ENCODE measurements at places on chromosomes 1 and 21.
A peak's percentile ranks its signal among the peaks of the same experiment; 100 is the strongest.

GRCh38 chr1:77900687-77901293, 12.4 kb downstream of the NEXN start:
- DNase-seq: peak; percentile 77

DNA sequence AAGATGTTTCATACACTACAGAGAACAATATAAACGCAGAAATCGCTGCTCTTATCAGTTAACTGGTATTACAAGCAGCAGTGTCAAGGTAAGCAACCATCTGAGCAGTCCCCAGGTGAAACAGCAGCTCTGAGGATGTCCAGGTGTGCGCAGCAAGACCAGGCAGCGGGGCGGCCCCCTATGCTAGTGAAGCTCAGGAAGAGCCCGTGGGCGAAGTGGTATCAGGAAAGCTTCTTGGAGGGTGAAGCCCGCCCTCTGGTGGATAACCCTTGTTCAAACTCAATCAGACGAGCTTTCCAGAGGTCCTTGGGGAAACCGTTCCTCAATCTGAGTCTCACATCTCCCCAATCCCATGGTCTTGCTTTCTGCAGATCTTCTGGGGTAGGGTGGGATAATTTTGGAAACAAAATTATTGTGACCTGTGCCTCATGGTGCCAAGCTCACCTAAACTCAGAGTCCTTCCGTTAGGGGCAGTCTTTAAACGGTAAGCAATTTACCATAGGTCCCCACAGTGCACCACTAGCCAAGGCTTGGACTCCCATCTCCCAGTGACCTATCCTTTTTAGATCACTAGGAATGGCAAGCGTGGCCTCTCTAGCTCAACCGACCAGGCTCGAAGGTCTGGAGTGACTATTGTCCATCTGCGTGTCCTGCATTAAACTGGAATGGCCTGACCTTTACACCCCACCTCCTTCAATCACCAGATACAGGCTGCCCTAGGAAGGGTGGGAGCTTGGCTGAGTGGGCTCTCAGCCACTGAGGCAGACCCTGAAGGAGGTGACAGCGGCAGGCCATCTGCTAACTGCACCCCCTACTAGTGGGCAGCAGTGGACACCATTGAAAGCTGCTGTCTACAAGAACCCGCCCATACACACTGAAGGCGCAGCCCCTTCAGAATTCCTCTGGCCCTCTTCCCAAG, 13.6 kb upstream of the FAM110D start:
- DNase-seq: peak; percentile 97

DNA sequence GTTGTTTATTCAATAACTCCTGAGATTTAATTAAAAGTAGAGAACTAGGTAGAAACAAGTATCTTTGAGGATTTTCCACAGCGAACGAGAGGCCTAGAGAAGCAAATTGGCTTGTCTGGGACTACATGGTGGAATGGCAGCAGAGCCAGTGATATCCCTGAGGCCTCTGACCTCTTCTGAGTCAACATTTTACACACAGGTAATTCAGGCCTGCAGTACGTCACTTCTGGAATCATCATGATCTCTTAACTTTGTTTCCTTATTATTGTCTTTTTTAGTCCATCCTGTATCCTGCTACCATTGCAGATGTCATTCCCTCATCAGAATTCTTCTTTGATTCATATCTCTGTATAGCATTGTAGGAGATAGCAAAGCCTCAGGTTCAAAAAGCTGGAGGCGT, 9.9 kb downstream of the SPRTN start:
- no peak for DNase-seq

GRCh38 chr1:61569303-61569621, 155.7 kb downstream of the TM2D1 start:
- DNase-seq: peak; percentile 33

DNA sequence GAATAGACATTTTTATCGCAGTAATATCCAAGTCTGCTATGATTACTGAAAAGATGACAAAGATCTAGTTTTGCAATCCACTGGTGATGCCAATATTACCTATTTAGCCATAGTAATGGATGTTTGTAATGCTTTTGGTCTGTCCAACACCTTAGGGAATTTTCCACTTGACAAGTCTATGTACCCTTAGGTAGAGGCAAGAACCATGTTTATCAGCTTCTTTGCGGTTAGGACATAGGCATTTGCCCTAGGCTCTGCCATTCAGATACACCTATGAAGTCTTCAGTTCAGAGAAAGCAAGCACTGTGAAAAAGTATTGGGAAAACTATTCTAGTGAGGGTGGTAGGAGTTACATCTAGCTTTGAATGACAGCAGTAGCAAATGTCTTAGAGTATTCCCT, 40.2 kb upstream of the SLC35D1 start:
- DNase-seq: no peak

DNA sequence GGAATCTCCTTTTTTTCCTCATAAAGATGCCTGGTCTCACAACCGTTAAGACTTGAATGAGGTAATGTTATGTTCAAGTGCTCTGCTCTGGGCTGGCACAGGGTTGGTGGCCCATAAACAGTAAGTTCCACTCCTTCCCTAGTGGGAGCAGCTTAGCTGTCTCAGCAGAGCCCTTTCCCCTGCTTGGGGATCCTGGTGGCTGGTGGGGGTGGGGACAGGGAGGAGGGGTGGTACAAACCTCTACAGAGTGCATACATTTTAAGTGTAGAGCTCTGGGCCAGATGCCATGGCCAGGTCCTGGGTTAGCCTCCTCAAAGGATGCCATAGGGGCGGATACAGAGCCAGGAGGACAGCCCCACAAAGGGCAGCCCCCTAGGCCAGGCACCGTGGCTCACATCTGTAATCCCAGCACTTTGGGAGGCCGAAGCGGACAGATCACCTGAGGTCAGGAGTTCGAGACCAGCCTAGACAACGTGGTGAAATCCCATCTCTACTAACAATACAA, 20.7 kb upstream of the PADI1 start:
- no peak for DNase-seq

- DNase-seq: no peak
Observed at GRCh38 chr1:212292250-212293105, 7.3 kb downstream of the PPP2R5A start.

- DNase-seq: no peak
Observed at GRCh38 chr1:224559981-224560728, 56.0 kb upstream of the CNIH3 start.

DNA sequence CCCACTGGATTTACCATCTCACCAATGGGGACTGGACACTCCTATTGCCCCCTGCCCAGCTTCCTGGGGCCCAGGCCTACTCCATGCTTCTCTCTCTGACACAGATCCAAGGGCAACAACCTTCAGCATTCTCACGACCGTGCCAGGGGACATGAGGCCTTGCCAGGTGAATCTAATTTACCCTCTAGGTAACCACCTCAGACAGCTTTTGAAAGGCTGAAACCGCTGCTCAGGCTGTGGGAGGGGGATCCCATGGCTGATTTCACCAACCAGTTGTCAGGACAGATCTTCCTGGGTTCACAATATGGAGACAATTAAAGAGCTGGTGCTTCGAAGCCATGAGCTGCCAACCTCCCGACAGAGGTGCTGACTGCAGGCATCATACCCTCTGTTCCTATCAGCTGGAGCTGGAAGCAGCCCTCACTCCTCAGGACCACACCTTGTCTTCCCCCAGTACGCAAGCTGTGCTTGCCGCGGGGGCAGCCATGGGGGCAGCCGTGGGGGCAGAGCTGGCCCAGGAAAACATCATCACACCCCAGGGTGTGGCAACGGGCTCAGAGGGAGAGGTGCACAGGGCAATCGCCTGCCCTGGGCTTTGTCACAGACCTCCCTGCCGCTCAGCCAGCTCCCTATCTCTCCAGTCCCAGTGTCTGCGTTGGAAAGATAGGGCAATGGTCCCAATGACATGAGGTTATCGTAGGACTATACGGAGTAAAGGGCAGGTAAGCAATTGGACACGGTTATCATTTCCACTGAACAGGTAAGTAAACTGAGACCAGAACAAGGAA, 120.2 kb downstream of the DMRTB1 start:
- DNase-seq: no peak

- no peak for DNase-seq
Observed at GRCh38 chr21:45444385-45444784, 39.4 kb downstream of the COL18A1 start.

GRCh38 chr21:34692458-34693020, 23.7 kb downstream of the CLIC6 start:
- peak; percentile 70 for DNase-seq

DNA sequence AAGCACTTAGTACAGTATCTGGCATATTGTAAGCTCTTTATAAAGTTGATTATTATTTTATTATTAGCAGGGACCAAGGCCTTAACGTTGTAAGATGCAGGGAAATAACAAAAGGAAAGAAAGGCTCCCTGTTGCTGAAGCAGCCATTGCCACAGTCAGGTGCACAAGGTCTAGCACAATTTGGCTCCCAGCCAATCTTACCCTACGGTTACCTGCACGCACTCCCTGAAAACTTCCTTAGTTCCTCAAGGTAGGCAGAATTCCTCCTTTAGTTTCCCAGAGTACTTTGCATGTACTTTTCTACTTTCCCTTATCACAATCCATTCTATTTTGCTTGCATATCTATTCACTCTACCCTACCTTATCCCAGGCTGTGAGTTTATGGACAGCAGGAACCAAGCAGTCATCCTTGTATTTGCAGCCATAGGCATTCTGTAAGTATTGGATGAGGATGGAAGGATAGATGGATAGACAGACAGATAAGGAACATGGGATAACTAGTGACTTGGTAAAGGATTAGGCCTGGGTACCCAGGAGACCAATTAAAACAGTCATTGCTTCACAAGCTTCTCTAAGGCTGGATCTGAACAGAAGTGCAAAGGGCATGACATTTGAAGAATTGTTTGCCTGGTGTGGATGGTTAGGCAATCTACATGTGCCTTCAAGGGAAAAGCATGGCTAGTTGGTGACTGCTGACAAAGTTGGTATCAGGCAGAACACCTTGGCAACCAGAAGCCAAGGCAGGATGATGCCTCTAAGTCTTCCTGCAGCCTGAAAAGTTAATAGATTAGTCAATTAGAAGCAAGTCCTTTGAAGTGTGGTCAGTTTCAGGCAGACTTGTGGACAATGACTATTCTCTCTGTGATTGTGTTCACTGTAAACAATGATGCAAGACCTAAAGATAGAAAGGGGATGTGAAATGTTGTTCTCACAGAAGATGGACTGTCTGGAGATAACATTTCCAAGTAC, 20.8 kb upstream of the JAK1 start:
- peak; percentile 82 for DNase-seq

DNA sequence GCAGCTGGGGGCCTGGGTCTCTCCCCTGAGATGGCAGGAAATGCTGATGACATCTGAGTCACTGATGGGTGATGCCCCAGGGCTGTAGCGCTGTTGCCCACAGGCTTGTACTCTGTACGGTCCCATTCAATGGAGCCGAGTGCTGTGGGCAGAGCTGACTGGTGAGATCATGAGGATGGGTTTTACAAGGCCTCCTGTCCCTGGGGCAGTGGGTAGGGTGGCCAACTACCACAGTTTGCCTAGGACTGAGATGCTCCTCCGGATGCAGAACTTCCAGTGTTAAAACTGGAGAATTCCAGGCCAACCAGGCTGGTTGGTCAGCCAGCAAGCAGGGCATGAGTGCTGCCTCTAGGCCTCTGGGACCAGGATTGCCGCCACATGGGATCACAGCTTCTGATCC, 9.2 kb downstream of the PHLDA3 start:
- DNase-seq: no peak

DNA sequence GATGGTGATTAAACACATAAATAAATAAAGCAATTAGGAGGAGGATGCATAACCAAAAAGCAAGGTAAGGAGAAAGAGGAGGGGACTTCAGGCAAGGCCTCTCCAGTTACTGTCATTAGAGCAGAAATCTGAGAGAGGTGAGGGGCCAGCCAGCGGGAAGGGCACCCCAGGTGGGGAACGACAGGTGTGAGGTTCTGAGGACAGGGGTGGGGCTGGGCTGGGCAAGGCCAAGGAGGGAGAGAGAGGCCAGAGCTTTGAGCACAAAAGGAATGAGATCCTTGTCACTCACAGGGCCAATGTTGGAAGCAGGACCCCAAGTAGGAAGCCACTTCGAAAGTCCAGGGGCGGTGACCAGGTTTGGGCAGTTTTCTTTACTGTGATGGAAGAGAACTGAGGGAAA, 182.2 kb upstream of the RAB4A start:
- no peak for DNase-seq

- DNase-seq: no peak
Observed at GRCh38 chr1:31405578-31406245, 7.3 kb upstream of the SERINC2 start.

DNA sequence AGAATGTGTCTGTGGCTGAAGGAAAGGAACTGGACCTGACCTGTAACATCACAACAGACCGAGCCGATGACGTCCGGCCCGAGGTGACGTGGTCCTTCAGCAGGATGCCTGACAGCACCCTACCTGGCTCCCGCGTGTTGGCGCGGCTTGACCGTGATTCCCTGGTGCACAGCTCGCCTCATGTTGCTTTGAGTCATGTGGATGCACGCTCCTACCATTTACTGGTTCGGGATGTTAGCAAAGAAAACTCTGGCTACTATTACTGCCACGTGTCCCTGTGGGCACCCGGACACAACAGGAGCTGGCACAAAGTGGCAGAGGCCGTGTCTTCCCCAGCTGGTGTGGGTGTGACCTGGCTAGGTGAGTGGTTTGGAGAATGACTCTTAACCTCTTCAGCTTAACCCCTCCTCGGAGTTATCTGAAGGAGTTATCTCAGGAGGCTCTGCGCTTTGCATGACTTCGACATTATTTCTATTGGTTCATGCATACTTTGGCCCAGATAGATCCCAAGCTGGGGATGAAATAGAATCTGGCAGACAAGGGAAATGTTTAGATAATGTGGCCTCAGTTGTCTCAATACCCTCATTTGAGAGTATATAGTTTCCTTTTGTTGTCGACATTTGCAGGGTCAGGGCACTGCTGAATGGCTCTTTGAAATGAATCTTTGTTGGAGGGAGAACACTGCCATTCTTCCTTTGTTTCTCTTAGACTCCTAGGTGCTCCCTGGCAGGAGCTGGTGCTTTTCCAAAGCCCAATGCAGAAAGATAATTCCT, 39.7 kb downstream of the PTGFRN start:
- DNase-seq: no peak

DNA sequence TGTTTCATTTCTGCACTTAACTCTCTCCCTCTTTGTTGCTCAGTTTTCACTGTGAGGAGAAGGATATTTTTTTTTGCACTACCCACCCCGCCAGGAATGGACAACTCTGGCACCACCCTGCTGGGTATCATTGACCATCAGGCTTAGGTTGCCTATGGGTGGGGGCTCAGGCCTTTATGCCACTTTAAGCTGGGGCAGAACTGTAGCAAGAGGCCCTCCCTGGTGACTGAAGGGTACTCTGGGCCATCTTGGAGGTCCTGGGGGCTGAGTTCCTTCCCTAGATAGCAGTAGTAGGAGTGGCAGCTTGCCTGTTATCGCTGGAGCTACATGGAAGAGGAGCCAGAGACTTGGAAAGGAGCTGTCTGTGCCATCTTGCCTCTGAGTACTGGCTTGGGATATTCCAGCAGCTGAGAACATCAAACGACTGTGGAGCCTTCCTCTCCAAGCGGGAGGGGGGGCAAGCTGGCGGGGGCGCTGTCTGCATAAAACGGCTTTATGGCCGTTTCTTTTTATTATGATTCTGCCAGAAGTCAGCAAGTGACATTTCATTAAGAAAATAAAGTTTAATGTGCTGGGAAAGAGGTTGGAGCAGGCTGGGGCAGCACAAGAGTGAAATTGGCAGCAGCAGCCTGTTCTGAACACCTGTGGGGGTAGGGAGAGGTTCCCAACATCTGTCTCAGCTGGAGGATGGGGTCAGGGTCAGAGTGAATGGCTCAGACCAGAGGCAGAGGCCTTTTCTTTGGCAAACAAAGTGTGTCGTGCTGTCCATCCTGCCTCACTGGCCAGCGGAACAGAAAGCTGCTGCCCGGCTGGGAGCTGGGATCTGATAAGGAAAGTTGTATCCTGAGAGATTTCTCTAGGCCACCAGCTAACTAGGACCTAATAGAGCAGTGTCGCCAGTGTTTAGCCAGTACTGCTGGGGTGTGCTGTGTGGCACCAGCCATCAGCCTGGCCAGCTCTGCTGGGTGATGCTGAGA, 32.9 kb downstream of the TMEM53 start:
- DNase-seq: no peak

GRCh38 chr1:212949771-212950170, 570 bp upstream of the VASH2 start:
- no peak for DNase-seq
